ENCODE measurements at places on chromosomes 7 and 10.

- DNase-seq = peak; percentile 88
Measured at GRCh38 chr10:52313933-52314821, at the start of gene DKK1. Gene DKK1 (plus strand): TSS chr10:52314281. CDS start chr10:52314435, 154 bp downstream.

- DNase-seq = no peak
Measured at GRCh38 chr7:133164498-133164897, 82.6 kb upstream of the CHCHD3 start.

DNA sequence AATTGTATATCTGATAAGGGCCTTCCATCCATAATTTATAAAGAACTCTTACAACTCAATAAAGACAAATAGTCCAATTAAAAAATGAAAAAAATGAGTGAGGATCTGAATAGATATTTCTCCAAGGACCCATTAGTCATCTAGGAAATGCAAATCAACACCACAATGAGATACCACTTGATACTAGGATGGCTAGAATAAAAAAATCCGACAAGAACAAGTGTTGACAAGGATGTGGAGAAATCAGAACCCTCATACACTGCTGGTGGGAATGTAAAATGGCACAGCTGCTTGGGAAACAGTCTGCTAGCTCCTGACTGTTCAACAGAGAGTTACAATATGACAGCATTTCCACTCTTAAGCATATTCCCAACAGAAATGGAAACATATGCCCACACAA is 24.6 kb downstream of the ALOX5 start:
- DNase-seq = no peak

GRCh38 chr7:127413326-127413725 is 20.8 kb upstream of the ZNF800 start:
- no peak for DNase-seq

DNA sequence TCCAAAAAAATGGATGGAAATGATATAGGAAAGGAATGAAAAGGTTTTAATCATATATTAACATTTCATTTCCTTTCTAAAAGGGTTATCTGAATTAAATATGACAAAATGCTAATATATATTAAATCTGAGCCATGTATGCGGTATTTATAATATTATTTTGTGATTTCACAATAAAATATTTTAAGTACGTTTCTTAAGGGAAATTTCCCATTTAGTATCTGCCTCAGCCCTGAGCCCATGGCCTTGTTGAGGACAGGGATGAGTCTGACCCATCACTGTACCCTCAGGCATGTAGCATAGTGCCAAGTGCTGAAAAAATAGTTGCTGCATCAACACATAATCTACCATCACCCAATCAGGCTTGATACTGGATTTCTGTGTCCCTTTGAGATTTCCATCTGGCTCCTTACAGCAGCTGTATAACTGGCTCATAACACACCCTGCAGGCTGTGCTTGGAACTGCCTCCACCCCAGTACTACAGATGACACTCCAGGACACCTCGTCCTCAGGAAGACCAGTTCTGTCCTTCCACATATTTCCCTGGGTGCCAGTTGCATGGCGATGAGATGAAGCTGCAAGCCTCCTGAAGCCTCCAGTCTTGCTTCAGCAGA is 59.4 kb upstream of the ASAH2 start:
- DNase-seq = no peak

- no peak for DNase-seq
Measured at GRCh38 chr7:7959979-7960670, 8.5 kb upstream of the GLCCI1 start.

GRCh38 chr10:42929993-42930392 is 146.9 kb upstream of the RET start:
- DNase-seq = no peak

GRCh38 chr7:80529362-80529761 is 17.5 kb upstream of the GNAT3 start:
- no peak for DNase-seq

DNA sequence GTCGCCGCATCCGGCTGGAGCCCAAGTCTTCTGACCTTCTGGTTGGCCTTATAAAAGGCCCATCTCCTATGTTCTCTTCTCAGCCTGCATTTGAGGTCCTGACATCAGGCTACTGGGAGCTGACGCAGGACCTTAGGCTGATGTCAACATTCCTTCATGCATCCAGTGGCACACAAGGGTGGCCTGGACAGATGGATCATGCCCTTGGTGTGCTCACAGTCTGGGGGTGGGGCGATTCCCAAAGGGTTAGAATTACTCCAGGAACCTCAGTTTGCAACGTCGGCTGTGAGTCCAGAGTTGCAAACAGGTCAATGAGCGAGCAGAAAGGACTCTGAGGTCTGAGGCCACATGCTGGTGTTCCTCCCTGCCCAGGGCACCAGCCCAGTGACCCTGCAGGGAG is 8.2 kb upstream of the CLIP2 start:
- DNase-seq = no peak

- no peak for DNase-seq
Measured at GRCh38 chr7:134451656-134452055, 7.2 kb downstream of the AKR1B1 start.

DNA sequence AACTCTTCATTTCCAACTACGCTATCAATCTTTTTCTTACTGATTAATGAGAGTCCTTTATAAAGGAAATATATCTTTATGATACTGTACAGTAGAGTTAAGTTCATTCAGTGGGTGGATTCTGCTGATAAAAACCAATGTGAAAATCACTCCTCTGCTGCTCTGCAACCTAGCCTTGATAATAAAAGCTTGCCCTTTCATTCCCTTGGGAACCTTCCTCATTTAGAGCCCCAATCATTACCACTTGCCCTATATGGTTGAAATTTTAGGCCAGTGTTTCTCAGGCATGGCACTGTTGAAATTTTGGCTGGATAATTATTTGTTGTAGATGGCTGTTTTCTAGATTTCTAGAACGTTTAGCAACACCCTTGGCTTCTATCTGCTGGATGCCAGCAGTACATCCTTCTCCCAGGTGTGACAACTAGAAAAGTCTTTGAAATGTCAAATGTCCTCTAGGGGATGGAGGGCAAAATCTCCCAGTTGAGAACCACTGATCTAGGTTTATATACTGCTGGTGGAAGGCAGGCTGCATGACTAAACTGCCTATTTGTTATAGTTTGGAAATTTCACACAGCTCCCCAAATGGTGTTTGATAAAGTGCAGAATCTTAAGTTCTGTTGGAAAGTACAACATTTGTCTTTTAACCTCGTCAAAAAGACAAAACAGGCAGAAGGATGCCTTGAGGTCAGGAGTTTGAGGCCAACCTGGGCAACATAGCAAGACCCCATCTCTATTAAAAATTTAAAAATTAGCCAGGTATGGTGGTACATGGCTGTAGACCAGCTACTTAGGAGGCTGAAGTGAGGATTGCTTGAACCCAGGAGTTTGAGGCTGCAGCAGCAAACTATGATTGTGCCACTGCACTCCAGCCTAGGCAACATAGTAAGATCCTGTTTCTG is 8.9 kb upstream of the SIRT1 start:
- no peak for DNase-seq

- no peak for DNase-seq
Measured at GRCh38 chr10:613271-614138, 76.0 kb downstream of the DIP2C start.

DNA sequence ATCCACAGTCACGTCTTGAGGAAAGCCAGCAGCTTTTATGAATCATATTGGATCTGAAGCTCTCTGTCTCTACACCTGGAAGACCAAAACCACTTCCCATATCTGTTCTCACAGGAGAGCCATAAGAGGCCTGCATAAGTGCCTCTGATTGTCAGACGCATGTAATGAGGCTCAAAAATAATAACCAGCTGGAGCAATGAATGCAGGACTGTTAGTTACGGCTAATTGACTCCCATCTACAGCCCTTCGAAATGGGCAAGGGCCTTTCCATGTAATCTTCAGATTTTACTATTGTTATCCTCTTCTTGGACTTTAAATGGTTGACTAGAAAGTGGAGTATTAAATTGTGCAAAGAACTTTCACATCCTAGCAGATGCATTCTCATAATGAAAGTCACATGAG is 4.4 kb upstream of the SEMA3C start:
- no peak for DNase-seq

DNA sequence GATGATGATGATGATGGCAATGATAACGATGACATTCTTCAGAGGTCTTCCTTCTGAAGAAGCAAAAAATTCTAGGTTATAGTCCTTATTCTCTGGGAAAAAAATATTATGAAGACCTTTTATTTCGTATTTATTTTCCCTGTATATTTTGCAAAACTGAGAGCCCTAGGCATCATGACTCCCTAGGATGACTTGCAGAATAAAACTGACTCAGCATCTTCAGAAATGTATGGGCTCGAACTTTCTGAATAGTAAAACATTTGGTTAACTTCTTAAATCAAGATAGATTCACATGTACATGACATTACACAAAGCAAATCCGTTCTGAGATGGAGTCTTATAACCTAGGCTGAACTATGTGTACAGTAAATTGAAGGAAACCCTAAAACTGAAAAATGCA is 29.4 kb downstream of the DKK1 start:
- DNase-seq = no peak

GRCh38 chr10:48758411-48758810 is 73.7 kb downstream of the WDFY4 start:
- no peak for DNase-seq

DNA sequence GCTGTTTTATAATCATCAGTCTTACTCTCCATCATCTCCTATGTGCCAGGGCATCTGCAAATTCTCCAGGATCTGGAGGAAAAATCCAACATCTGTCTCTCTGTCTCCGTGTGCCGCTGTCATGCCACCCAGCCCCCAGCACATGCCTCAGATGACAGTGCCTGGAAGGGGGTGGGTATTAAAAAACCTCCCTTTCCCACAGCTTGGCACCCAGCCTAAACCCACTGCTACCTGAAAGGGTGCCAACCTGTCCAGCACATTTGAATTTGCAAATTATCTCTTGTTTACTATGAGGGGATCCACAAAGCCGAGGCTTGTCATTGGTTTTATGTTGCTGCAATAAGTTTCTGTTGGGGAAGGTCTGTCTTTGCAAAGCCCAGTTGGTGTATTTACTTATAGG is 73.1 kb downstream of the EMX2 start:
- DNase-seq = no peak

GRCh38 chr10:17910125-17910789 is 41.5 kb upstream of the SLC39A12 start:
- no peak for DNase-seq

DNA sequence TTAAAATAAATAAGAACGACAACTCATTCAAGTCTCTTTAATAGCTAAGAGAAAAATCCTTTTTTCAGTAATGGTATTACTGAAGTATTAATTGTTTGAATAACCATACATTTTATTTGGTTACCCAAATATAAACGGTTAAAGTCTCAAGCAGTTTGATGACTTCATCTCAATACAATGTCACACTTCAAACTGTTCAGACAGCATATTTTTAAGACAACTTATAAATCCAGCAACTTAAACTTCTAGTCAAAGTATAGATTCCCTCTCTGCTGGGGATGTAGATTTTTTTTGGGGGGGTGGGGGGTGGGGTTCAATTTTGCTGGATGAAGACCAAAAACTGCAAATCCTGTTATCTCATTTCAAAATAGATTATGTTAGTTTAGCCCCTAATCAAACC is 42.0 kb downstream of the GNA12 start:
- DNase-seq = no peak

GRCh38 chr7:49037346-49038210 is 113.2 kb downstream of the CDC14C start:
- no peak for DNase-seq

DNA sequence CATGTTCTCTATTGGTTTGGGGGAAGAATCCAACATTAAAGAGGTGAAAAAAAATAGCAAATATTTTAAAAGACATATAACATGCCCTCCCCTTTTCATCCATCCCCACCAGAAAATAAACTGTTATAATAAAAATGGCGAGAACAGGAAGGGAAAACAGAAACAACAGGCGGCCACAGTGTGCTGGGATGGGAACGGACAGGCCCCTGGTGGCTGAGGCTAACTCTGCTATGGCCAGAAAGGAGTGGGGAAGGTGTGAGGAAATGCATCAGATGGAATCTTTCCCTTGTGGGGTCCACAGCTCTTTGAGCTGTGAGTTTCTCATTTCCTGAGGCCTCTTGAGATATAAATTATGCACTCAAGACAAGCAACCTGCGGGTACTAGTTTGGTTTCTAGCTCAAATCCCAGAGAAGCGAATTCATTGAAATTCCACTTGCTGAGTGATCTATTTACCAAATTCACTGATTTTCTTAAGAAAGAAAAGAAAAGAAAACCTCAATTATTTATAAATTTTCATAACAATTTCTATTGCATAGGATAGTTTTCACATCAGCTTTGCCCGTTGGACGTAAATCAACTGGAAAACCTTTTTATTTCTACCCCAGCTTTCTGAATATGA is 139.5 kb downstream of the BMPER start:
- no peak for DNase-seq

GRCh38 chr7:25586513-25586912 is 358.2 kb upstream of the NPVF start:
- no peak for DNase-seq

GRCh38 chr7:43078794-43079193 is 33.7 kb upstream of the HECW1 start:
- DNase-seq = no peak

GRCh38 chr10:29634764-29635625 is at the start of gene SVIL:
Gene SVIL (minus strand): TSS chr10:29634971. CDS start chr10:29555058, 79,913 bp downstream.
- DNase-seq = no peak

- no peak for DNase-seq
Measured at GRCh38 chr10:103854265-103854685, 1.1 kb downstream of the SH3PXD2A start.

DNA sequence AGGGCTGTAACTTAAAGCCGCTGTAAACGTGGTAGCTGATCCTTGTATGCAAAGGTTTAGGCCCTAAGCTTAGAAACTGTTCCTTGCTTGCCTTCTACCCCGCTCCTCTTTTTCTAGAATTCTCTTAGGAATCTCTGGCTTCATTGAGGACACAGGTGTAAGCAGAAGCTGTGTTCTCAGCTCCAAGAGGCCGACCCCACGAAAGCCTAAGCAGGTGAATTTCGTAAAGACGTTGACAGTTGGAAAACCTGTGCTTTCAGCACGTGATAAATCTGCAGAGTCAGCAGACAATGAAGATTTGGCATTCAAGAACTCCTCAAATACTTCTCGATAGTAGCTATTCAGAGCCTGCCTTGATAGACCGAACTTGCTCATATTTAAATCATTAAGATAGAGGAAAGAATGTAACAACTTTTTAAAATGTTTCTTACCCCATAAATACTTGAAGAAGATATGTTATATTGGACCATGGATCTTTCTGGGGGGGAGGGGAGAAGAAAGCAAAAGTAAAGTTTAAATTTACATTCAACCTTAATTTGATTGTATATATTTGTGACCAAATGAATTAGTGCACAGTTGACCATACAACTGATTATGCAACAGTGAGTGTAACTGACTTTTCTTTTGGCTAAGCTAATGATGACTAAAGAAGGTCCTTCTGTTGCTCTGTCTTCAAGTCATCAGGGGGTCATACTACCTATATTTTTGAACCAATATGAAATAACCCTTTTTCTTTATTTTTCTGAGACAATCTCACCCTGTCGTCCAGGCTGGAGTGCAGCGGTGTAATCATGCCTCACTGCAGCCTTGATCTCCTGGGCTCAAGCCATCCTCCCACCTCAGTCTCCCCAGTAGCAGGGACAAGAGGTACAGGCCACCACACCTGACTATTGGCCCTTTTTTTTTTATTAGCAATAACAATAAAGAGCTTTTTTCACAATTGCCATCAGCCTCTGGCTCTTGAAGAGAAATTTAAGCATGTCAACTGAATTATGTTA is 1.2 kb upstream of the GDI2 start:
- DNase-seq = no peak
